ENCODE measurements at places on chromosomes 7 and 10. TPM values are rescaled to one million over a fixed set of nuclear protein-coding genes. Genes with fewer than 3 reads are reported as not detected.

Gene ANKRD61
- total RNA-seq, result 0.27 TPM

GRCh38 chr10:132593900-132594876, 56.6 kb downstream of the INPP5A start:
- no peak for ATAC-seq

Gene ATRNL1
- total RNA-seq, result 6.7 TPM

- ATAC-seq, result no peak
Measured at GRCh38 chr10:127354255-127354654, 157.9 kb upstream of the INSYN2A start.

Measured in gastroesophageal sphincter (tissue), 4 donors.